ENCODE measurements at places on chromosomes 6 and 20.

GRCh38 chr20:59039233-59039632 lies 3.4 kb downstream of the PRELID3B start:
- DNase-seq: no peak

GRCh38 chr6:125251516-125252220 lies 50.1 kb downstream of the HDDC2 start:
- DNase-seq: no peak

DNA sequence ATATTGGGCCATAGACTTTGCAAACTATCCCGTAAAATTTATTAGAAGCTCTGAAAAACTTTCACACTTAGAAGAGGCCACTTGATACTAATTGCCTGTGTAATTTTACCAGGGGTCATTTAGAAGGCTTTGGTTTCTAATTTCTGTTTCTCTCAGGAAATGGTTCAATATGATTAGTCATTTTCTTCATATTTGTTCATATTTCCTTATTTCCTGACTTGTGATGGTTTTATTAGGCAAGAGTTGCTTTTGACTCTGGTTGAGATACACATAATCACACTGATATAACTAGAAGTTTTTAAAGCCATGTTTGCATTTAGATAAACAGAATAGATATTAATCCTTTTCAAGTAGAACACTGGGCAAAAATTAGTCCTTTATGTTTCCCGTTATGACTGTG lies 11.8 kb upstream of the HBS1L start:
- DNase-seq: no peak

DNA sequence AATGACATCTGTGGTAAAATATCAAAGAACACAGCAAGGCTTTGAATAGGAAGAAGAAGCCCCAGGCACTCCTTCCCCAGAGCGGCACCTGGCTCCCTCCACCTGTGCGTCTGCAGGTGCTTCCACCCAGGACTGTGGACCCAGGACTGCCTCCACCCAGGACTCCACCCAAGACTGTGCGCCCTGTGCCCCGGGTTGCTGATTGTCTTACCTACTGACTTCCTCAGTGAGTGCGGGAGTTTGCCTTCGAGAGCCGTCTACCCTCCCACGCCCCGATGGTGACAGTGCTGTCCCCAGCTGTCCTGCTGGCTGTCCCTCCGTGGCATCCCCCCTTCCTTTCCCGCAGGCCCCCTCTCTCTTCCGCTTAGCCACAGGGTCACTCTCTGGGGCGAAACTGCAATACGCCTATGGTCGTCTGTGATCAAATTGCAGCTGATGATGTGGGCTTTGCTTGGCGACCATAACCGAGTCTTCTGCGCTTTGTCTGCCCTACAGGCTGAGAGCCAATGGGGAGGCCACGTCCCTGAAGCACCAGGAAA lies 52.1 kb downstream of the IRF4 start:
- DNase-seq: no peak

GRCh38 chr20:62725596-62726268 lies 17.1 kb downstream of the NTSR1 start:
- DNase-seq: no peak

- no peak for DNase-seq
Measured at GRCh38 chr6:7016226-7016625, 91.5 kb upstream of the RREB1 start.

DNA sequence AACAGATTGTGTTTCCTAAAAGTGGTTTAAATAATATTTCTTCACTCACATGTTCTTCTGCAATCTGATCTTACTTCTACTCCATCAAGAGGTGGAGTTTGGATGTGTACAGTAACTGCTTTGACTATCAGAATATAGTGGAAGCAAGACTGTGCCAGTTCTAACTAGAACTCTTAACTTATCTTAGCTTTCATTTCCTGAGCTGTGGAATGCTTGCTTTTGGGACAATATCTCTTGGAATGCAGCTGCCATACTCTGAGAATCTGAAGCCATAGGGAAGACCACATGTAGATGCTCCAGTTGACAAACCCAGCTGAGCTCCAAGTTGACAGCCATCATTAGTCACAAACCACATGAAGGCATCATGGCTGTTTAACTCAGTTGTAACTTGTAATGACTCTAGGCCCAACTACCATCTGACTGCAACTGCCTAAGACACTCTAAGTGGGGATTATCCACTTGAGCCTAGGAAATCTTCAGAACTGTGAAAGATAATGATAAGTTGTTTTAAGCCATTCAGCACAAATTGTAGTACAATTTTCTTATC lies 40.8 kb upstream of the MAN1A1 start:
- no peak for DNase-seq

All from stimulated activated CD8-positive, alpha-beta memory T cell treated with anti-CD3 and anti-CD28 coated beads, Interleukin-15, amount 100 ng/mL, for 48 hours (primary cell).